Amniotic epithelial cell (primary cell): ENCODE measurements at places on chromosomes 7 and 10.
A peak's percentile ranks its signal among the peaks of the same experiment; 100 is the strongest.

DNA sequence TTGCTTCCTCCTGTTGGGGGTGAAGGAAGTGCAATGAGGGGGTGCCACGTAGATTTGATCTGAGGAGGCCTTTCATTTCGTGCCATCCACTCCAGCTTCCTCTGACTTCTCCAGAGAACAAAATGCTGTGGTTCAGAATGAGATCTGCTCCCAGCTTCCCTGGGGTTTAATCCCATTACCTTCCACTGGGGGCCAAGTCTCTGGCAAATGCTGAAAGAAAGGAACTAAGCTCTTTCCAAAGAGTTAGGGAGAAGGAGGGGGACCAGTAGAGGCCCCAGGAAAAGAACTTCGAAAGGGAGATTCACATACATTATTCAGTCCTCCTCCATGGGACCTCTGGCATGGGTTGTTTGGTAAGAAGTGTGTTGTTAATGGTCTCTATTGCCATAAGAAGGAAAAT lies 727.0 kb downstream of the TYW1 start:
- DNase-seq: no peak

GRCh38 chr7:131111081-131111576 lies 216.5 kb upstream of the MKLN1 start:
- peak; percentile 79 for DNase-seq

GRCh38 chr10:101228966-101229265 lies 347 bp downstream of the LBX1 start:
- no peak for DNase-seq

DNA sequence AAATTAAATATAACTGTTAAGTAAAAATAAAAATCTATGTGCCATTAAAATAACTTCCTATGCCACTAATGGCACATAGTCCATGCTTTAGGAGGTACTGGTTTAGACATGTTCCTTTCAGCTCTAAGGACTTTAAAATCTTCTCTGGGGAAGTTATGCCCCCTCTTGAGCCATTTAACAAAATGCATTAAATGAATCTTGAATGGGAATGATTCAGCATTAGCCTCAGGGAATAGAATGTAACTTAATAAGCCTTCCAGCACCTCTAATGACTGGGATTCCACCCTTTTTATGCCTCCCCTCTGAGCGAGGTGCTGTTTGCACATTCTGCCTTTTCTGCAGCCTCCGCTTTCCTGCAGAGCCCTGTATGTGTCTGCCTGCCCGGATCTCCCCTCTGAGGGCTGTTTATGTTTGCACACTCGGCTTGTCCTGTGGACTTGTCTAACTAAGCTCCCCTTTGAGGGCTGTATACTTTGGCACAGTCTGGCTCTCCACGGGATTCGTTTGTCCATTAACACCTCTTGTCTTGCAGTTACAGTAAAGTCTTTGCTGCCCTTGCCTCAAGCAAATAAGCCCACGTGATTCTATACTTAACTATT lies 108.4 kb upstream of the HPS1 start:
- DNase-seq: no peak

- DNase-seq: no peak
Observed at GRCh38 chr10:57260175-57260574, 899.1 kb upstream of the ZWINT start.

GRCh38 chr7:45092100-45092930 lies 3.5 kb upstream of the NACAD start:
- DNase-seq: peak; percentile 17

- no peak for DNase-seq
Observed at GRCh38 chr10:130546841-130547240, 410.6 kb downstream of the GLRX3 start.

GRCh38 chr10:79488870-79489269 lies 23.5 kb upstream of the EIF5AL1 start:
- peak; percentile 19 for DNase-seq

DNA sequence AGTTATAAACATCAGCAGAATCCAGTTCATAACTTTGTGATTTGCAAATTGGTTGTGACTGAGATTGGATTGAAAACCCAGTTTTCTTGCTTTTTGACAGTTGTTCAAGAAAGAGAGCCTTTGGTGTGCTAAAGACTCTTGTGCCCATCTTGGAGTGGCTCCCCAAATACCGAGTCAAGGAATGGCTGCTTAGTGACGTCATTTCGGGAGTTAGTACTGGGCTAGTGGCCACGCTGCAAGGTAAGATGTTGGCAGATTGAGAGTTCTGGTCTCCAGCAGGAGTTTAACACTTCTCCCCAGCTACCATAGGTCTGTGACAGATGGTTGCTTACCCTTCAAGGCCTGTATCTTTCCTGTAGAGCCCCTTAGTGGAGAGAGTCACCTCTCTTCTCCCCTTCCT lies 2.6 kb downstream of the SLC26A4 start:
- no peak for DNase-seq

DNA sequence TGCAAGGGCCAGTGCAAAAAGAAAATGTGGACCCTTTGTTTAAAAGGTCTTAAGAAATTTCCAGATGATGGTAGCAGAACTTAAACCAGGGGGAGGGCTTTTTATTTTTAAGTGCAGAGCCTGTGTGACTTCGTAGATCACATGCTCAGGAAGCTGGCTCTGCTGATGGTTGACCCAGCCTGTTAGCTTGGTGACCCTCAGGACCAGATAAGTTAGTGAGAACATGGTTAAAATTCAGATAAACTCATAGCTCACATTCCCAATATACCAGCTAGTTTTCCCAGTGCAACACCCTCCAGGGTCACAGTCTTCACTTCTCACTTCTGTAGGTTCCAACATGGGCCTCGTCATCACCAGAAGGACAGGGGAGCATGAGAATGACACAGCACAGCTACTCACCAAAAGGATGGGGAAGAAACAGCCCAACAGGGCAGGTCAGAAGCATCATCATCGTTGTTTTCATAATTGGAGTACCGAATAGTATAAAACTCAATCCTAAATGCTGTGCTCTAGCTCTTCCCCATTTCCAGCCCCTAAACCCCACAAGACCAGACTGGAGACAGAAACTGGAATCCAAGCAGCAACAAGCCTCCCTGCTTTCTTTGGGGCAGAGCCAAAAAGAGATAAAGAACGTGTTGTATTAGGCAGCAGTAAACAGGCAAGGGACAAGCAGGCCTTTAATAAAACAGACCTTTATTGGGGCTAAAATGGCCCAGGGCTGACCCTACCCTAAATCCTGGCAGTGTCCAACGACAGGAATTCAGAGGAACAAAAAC lies 102.2 kb upstream of the ANKRD1 start:
- DNase-seq: no peak

DNA sequence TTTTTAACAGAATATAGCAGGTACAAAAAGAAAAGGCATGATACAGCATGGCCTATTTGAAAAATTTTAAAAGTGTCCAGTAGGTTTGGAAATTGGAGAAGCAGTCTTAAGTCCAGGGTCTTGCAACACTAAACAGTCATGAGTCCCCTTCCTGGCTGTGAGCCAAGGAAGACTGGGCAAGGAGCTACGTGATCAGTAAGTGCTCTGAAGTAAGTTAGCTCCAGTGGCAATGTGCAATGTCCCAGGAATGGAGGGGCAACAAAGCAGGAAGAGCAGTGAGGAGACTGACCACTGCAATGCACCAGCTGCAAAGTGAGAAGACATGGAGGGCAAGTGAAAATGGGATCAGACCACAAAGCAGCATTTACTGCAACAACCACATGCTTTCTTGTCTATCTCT lies 72.9 kb upstream of the GRID1 start:
- peak; percentile 94 for DNase-seq

DNA sequence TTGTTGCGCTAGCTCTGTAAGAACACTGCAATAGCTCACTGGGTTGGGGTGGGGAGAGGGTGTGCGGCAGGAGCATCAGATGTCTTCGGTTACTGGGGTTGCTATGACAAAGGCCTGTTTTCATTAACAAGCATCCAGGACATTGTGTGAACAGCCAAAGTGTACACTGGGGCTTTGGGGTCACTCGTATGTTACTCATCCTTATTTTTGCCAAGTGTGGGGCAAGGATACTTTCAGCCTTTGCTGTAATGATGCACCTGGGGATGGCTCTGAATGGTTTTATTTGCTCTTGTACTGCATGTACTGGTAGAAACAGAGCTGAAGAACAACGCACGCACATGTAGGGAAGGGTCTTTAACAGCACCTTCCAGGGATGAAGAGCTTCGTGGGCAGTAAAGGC lies 73.0 kb upstream of the AFAP1L2 start:
- DNase-seq: no peak

GRCh38 chr10:30902621-30903396 lies 128.9 kb downstream of the ZNF438 start:
- DNase-seq: no peak

DNA sequence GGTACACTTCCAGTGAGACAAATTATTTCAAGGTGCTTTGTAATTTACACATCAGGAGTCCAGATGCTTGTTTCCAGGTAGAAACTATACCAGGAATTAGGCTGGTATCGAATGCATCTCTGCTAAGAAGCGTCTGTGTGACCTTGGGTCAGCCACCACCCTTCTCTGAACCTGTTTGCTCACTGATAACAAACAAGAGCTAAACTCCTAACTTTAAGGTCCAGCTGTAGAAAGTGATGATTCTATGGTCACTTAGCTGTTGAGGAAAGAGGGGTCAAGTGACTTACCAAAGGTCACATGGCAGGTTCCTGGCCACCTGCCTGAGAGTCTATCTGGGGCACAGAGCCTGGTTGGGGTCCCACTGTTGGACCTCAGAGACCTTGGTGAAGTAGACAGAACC lies 95.4 kb downstream of the HIF1AN start:
- DNase-seq: no peak

- DNase-seq: peak; percentile 46
Observed at GRCh38 chr7:64951250-64951848, 39.5 kb downstream of the ZNF117 start.

- no peak for DNase-seq
Observed at GRCh38 chr10:131577178-131577555, 265.6 kb upstream of the TCERG1L start.

- no peak for DNase-seq
Observed at GRCh38 chr7:142319970-142320369, 62.1 kb upstream of the PRSS58 start.

GRCh38 chr7:47040795-47041347 lies 541.0 kb downstream of the TNS3 start:
- no peak for DNase-seq

DNA sequence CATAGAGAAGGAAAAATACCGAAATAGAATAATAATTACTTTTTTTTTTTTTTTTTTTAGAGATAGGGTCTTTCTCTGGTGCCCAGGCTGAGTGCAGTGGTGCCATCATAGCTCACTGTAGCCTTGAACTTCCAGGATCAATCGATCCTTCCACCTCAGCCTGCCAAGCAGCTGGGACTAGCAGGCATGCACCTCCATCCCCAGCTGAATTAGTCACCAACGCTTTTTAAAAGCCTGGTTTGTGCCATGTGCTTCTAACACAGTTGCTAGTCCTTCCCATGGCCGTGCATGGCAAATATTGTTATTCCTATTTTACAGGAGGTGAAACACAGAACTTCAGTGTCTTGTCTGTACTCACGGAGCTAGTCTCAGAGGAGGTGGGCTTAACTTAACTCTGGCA lies 23.2 kb downstream of the LYZL2 start:
- DNase-seq: no peak

DNA sequence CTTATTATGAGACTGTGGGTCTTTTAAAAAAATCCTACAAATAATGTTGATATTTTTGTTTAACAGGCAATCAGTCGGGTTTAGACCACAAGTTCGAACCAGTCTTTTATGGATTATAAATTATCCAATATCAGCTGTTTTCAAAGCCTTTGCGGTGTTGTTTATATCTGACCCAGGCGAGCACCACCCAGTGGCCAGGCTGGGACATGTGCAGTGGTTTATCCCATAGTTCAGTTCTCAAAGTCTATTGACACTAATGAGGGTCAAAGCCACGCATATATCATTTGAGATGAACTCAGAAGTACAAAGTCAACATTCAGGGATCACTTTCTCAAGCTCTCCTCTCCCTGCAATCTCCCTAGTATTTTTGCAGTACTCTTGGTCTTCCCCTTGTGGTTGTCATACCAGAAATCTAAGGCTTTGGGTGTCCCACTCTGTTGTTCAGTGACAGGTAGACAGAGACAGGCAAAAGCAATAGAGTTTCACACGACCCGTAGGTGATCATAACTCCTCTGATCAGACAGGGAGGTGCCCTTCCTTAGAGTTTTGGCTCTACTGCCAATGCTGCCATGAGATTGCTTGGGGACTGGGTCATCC lies 117.4 kb upstream of the POM121L12 start:
- DNase-seq: no peak

- DNase-seq: no peak
Observed at GRCh38 chr7:96527133-96527827, 182.4 kb downstream of the SEM1 start.

- DNase-seq: no peak
Observed at GRCh38 chr7:129514683-129515082, 12.4 kb downstream of the SMKR1 start.

GRCh38 chr7:4129481-4130122 lies 552.5 kb upstream of the FOXK1 start:
- DNase-seq: no peak

GRCh38 chr7:40315277-40315676 lies 180.5 kb downstream of the SUGCT start:
- DNase-seq: no peak

GRCh38 chr10:8033812-8034465 lies 20.5 kb upstream of the GATA3 start:
- no peak for DNase-seq

GRCh38 chr10:23191764-23192711 lies at the start of gene PTF1A:
TSS of gene PTF1A (plus strand) at chr10:23192312. CDS start at chr10:23192531, 219 bp downstream.
- DNase-seq: no peak

DNA sequence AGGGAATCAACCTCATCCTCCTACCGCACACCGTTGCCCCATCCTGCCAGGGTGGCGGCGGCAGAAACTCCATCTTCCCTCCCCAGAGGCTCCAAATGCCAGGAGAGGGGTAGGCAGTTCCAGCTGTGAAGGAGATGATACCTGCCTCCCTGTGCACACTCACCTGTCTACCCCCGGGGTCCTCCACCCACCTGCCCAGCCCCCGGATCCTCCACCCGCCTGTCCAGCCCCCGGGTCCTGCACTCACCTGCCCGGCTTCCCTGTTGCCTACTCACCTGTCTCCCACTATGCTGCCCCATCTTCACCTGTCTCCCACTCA lies 13.4 kb upstream of the DNAAF5 start:
- no peak for DNase-seq

DNA sequence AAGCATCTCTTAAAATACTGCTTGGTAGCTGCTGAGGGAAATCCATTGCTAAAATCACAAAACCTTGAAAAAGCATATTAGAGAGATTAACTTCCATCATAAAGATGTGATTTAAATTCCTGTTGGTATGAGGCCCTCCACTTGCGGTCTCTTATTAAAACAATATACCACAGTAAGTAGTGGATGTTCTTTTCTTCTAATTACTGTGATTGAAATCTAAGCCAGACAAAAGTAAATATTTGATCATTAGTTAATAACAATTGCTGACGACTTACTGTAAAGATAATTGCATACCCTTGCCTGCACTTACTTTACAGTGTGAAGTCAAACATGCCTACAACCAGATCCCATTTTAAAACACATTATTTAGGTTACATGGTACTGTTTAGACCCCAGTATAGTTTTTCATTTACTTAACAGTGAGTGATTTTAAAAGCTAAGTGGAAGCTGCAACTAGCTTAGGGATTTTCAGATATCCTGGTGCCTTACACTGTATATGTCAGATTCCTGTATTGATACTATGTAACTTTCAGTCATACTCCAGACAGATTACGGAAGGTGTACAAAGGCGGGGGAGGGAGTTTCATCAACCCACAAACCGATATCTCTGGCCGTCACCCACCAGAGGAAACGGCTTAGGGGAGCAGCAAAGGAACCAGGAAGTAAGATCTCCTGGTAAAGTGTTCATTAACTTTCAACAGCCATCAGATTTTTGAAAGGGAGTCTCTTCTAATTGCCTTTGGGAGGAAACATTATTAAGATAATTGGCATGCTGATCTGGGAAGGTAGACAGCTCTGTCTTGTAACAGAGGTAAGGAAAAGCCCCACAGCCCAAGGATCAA lies 986 bp downstream of the NRP1 start:
- peak; percentile 28 for DNase-seq
